GM04504 (cell line): ENCODE measurements at places on chromosomes 1 and 21.

- peak; percentile 86 for DNase-seq
Observed at GRCh38 chr1:62325681-62326080, 6.4 kb upstream of the KANK4 start.

- DNase-seq = no peak
Observed at GRCh38 chr21:46158666-46159300, 3.4 kb upstream of the FTCD start.

DNA sequence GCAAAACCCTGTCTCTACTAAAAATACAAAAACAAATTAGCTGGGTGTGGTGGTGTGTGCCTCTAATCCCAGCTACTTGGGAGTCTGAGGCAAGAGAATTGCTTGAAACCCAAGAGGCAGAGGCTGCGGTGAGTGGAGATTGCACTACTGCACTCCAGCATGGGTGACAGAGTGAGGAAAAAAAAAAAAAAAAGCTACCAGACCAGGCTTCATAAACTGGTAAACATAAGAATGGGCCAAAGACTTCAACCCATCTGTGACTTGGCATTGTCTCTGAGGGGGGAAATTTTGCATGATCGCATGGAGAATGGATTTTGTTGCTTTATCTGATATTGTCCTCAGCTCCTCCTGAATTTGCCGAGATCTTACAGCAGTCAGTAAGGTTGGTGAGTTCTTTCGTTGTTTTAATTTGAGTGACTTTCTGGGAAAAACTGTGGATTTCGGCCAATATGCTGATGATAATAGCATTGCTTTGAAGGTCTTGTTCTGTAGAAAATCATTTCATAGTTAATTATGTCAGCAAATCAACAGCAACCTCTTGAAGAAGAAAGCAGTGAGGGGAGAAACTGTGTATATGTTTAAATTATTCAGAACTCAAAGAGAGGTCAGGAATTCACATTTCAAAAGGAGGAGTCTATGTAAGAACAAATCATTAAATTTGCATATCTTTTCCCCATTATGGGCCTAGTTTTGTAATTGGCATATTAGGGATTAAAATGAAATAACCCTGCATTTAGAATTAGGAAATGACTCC, 13.1 kb downstream of the FGGY start:
- DNase-seq = no peak

DNA sequence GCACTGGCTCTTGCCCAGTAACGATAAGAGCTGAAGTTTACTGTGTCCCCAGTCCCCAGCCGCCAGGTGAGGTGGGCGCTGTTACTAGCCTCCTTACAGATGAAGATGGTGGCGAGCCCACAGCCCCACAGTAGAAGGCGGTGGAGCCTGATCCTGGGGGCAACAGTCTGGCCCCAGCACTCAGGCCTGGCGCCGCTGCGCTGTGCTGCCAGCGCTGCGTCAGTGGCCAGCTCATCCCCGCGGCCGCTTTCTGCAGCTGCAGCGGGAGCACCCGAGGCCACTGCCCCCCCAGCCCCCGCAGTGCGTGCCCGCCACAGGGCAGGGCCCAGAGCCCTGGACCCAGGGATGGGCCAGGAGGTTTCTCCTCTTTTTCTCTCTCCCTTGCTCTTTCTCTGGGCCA, 13.3 kb downstream of the H6PD start:
- DNase-seq = no peak

DNA sequence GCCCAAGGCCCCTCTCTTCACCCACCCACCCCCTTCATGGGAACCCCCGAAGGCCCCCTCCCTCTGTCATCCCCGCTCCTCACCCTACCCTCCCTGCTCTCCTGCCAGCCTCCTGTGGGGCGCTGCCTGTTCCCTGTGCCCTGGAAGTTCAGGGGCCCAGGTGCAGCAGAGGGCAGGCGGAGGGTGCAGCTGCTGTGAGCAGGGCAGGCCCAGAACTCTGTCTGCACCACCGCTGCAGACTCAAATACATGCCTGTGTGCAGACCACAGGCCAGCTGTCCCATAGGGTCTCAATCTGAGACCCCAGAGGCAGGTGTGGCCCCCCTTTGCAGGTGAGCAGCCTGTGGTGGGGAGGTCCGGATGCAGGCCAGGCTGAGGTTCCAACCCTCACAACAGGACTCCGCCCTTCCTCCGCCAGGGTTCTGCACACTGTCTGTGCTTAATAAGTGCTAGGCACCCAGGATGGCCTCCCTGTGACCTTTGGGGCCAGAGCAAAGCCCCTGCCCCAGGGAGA, 62.5 kb downstream of the WNT9A start:
- DNase-seq = no peak

DNA sequence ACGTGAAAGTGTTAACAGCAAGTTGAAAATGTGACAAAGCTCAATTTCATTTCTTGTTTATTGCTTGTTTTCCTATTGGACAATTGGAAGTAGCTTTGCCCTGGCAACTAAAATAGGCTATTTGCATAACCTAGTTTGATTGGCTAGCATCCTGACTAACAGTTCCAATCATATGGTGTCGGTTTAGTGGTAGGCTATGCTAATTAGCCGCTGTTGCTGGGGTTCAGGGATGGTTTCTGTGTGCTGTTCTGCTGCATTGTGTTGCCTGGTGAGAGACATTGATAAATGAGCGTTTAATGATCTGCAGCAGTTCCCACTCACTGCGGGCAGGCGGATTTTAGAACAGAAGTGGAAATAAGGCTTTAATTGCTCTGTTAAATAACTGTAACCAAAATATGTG, 68.5 kb downstream of the DYRK1A start:
- peak; percentile 87 for DNase-seq

GRCh38 chr1:42940851-42941639, 17.6 kb downstream of the SLC2A1 start:
- DNase-seq = peak; percentile 89

GRCh38 chr1:185154912-185155513, 1.7 kb downstream of the TRMT1L start:
- DNase-seq = no peak

- no peak for DNase-seq
Observed at GRCh38 chr1:214067397-214067796, 79.6 kb downstream of the PROX1 start.

- no peak for DNase-seq
Observed at GRCh38 chr1:154186177-154186576, 5.7 kb downstream of the TPM3 start.

DNA sequence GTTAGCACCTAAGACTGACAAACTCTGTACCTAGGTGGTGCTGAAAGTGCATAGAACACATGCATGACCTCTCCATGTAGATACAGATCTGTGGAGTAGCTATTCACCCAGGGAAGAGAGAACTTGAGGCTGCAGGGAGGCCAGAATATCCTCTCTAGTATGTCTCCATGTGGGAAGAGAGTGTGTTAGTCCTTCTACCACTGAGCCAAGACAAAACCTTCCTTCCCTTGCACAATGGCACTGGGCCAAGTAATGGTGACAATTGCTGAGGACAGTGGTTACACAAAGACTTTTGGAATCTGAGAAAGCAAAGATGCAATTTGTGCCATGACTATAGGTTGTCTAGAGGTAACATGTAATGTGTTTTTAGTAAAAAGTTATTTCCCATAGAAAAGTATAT, 52.3 kb downstream of the C1orf198 start:
- no peak for DNase-seq

DNA sequence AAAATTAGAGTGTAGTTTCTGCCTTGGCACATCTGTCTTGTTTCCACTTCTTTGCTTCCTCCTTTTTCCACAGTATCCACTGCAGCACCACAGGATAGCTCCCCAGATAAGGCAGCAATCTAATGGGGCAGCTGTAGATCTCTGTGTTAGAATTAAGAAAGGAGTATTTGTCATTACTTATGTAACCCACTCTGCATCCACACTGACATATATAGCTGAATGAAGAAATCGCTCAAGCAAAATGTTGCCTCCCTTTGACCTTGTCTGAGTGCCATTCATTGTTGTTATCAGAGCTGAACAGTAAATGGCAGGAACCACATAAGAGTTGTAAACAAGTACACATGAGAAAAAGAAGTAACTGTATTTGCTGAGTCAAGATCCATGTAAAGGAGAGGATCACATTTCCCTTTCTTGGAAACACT, 45.9 kb upstream of the DPH5 start:
- no peak for DNase-seq

DNA sequence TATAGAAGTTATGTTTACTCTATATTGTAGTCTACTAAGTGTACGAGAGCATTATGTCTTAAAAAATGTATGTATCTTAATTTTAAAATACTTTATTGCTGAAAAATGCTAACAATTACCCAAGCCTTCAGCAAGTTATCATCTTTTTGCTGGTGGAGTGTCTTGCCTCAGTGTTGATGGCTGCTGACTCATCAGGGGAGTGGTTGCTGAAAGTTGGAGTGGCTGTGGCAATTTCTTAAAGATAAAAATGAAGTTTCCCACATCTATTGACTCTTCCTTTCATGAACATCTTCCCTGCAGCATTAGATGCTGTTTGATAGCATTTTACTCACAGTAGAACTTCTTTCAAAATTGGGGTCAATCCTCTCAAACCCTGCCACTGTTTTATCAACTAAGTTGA, 95.8 kb downstream of the CDC7 start:
- DNase-seq = no peak

DNA sequence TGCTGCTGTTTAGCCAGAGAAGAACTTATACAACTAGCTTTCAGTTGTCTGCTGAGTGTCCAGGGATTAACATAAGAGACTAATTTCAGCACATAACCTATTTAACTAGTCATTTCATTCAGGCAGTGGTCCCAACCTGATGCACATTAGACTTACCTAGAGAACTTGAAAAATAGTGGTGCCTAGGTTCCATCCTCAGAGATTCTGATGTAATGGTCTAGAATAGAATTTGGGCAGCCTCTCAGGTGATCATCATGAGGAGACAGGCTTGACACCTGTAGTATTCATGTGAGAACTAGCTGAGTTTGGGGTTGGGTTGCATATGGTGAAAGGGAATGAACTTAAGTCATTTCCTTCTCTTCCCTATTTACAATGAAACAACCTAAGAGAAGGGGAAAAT, 24.8 kb downstream of the CNST start:
- no peak for DNase-seq
